Activated B cell treated with CpG ODN at 0.5 μM for 24 hours (primary cell): ENCODE measurements at places on chromosomes 13 and 19. TPM values are rescaled to one million over a fixed set of nuclear protein-coding genes. Genes with fewer than 3 reads are reported as not detected.

ICAM5 gene
- 0.76 and 1.2 TPM in 2 replicates for total RNA-seq

DNA sequence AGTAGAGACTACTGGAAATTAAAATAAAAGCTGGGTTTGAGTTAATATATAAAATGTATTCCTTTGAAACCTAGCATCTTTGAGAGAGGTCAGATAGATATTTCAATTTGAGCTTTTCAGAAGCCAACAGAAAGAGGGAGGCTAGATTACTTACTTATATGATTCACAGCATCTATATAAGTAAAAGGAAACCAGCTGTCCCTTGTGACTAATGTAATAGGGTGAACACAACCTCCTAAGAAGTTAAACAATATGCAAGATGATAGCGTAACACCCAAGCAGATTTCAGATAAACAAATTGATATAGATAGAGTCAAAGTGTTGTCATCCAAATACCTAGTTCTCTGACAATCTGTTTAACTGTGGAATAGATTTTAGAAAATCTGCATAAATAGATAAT is 393.5 kb upstream of the GPC6 start:
- no peak for DNase-seq

- DNase-seq, result no peak
These were observed 19.8 kb upstream of the FXYD3 start for GRCh38 chr19:35095667-35096368.

GRCh38 chr19:55460670-55461258 is 678 bp downstream of the ISOC2 start:
- no peak for DNase-seq

GRCh38 chr13:50685491-50685890 is 158.0 kb downstream of the DLEU7 start:
- no peak for DNase-seq

DNA sequence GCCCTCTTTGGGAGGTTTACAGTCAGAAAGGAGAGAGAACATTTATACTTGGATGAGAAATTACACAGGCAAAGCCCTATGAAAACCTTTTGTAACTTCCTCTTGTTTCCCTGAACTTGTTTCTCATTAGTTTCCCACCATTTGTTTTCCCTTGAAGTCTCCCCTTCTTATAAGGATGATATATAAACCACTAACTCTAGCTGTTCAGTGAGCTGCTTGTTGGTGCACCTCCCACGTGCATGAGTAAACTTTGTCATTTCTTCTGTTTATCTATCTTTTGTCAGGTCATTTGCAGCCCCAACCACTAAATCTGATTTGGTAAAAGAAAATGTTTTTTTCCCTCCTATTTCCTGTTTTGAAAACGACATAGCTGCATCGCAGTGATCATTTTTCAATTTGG is 919.9 kb downstream of the SLITRK1 start:
- no peak for DNase-seq

DNA sequence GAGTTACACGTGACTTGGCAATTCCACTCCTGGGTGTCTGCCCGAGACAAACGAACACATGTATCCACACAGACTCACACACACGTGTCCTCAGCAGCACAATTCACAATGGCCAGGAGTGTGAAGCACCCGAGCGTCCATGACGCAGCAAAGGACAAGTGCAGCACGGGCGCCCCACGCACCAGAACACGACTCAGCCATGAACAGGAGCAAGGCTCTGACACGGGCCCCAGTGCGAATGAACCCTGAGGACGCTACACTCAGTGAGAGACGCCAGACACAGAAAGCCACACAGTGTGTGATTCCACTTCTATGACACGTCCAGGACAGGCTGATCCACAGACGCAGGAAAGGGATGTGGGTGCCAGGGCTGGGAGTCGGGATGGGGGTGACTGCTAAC is 36.4 kb downstream of the PIP5K1C start:
- no peak for DNase-seq

GRCh38 chr13:41822560-41822959 is 138.3 kb downstream of the VWA8 start:
- DNase-seq, result no peak

GRCh38 chr19:40726279-40726678 is 9.4 kb downstream of the ITPKC start:
- DNase-seq, result no peak

DNA sequence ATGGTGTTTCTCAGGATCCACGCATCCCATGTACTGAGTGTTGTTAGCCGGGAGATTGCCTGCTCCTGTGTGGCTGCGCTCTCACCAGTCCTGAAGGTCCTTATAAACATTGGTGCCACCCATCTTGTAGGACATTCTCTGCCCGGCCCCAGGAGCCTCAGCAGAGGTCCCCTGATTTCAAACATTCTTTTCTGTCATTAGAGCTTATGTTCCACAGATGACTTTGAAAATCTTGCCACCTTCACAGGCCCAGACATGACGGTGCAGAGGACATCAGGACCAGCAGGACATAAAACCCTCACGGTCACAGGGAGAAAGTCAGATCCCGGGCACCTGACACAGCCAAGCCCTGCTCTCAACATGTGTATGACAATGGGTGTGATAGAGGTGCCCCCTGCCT is 33.2 kb upstream of the PEPD start:
- DNase-seq, result no peak
